ENCODE measurements at places on chromosomes 2 and 18. TPM values are rescaled to one million over a fixed set of nuclear protein-coding genes. Genes with fewer than 3 reads are reported as not detected.

TMEM163 gene
- 2.4 TPM for total RNA-seq

GRCh38 chr2:8515864-8516533, 165.9 kb upstream of the ID2 start:
- DNase-seq, result no peak

SMYD1 gene
- total RNA-seq, result not detected

DNA sequence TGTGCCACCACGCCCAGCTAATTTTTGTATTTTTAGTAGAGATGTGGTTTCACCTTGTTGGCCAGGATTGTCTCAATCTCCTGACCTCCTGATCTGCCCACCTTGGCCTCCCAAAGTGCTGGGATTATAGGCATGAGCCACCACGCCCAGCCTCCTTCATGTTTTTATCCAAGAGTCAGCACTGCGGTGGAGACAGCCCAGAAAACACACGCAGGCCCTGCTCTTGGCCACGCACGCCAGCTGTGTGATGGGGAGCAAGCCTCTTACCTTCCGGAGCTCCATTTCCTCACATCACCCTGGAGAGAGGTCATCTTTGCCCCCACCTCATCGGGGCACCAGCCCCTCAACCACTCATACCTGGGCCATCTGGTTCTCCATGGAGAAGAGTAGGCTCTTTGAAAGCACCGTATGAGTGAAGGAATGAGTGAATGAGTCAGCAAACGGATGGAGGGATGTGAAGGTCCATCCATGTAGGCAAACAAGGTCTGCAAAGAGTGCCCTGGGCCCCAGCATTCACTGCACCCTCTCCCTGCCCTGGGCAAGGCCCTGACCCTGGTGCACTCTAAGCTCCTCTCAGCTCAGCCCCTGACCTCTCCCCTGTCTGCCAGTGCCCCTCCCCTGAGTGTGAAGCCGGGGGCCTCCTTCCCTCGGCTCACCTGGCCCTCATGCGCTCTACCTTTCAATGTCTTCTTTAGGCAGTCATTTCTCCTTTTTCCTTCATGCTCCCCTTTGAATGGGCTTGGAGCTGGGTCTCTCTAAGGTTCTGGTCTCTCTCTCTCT, 7.4 kb downstream of the GYPC start:
- no peak for DNase-seq

- no peak for DNase-seq
These were observed 8.5 kb downstream of the PRPF40A start for GRCh38 chr2:152708742-152709141.

DNA sequence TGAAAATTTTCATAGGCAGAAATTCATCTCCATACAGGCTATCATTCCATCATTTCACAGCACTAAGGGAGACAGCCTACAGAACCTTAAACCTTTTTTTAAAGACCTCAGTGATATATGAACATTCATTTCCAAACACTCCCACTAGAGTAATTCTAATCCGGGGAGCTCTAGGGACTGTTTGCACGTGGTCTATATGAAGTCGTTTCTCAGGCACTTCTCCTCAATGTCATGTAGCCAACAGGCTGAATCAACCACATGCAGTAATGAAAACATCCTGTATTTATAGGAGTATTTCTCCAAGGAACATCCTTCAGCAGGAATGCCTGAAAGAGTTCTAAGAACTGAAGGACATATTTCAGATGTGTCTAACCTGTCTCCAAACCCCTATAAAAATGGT, 97.3 kb upstream of the CREB1 start:
- no peak for DNase-seq

MOGAT1 gene
- total RNA-seq, result not detected

- no peak for DNase-seq
These were observed 13.4 kb downstream of the MEX3C start for GRCh38 chr18:51184091-51184457.

DNA sequence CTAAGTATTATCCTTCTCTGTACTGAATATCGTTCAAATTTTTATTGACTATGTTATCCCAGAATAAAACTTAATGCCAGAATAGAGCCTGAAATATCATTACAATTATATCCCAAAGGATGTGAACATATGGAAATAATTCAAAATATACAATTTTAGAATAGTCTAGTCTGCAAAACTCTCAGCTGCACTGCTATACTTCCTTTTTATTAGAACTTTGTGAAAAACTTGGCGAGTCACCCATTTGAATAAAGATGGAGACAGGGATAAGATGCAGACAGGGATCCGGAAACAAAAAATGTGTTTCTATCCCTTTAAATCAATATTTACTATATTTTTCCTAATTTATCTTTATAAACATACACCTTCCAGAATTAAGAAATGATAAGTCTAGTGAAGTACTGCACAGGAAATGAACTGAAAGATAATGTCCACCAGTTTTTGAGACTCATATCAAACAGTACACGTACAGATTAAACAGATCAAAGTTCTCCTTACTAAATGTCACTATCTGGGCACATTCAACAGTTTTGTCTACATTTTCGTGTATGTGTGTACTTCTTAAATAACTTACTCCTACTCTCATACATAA, 107.8 kb downstream of the MEP1B start:
- no peak for DNase-seq

GRCh38 chr2:64090264-64090663, 54.0 kb downstream of the PELI1 start:
- DNase-seq, result no peak

Data from kidney epithelial cell (primary cell).